Activated T-cell treated with anti-CD3 and anti-CD28 coated beads, Interleukin-2, amount 50 U/mL, for 1 hour (primary cell): ENCODE measurements at places on chromosomes 11 and 22.

- no peak for DNase-seq
Observed at GRCh38 chr22:25051983-25052710, 99.6 kb downstream of the KIAA1671 start.

GRCh38 chr11:68545796-68546195 is 85.2 kb downstream of the PPP6R3 start:
- DNase-seq = no peak

DNA sequence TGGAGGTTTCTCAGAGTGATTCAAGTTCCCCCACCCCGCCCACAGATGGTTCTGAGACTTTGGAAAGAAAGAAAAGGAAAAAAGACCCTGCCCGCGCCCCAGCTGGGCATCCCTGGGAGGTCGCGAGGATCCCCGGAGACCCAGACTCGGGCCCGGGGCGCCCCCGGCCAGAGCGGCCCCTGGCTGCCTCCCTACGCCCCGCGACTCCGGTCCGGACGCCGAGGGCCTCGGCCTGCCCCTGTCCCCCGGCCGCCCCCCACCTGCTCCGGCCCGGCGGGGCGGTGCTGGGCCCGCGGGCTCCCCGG is 2.3 kb upstream of the AIFM3 start:
- no peak for DNase-seq

DNA sequence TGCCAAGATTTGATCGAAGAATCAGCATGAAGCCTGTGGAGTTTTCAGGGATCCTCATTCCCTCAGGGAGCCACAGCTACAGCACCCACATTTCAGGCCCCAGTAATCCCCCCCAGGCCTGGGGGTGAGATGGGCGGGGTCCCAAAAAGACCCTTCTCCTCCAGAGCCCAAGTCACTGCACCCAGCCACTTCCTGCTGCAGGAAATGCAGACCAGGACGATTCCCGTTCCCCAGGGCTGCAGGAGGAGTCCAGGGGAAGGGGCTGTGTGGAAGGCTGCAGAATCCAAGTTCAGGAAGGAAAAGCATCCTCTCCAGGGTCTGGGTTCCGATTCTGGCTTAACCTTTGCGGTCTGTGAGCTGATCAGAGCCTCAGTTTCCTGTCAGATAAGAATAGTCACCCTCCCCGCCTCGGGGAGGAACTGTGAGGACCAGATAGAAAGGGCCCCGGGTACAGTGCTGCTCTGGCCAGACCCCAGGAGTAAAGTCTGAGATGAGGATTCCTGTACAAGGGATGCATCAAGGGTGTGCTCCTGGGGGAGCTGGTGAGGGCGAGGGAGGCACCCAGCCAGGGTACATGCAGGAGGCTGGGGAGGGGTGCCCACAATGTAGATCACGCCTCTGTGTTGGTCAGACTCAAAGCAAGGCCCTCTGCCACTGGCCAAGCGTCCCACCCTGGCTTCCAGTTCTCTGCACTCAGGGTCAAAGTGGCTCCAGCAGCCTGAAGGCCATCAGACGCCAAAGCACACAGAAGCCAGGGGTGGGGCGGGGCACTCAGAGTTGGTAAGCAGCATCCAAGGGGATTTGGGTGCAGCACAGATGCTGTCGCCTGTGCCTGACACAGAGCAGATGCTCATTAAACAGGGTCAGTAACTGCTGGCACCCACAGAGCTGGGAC is 30.1 kb upstream of the TP53I11 start:
- DNase-seq = no peak

DNA sequence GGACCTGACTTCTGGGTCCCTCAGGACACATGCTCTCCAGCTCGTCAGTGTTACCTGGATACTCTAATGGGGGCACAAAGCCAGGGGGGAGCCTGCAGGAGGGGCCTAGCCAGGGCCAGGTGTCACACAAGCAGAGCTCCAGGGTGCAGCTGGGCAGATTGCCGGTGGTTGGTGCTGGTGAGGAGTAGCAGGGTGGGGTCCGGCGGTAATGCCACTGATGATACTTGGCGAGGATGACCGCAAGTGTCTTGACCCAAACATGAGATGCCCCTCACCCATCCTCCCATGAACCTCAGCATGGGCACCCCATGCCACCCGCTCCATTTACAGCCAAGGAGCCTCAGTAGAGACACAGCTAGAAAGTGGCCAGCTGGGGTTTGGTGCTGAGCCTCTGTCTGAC is 15.1 kb upstream of the KCNQ1OT1 start:
- no peak for DNase-seq

DNA sequence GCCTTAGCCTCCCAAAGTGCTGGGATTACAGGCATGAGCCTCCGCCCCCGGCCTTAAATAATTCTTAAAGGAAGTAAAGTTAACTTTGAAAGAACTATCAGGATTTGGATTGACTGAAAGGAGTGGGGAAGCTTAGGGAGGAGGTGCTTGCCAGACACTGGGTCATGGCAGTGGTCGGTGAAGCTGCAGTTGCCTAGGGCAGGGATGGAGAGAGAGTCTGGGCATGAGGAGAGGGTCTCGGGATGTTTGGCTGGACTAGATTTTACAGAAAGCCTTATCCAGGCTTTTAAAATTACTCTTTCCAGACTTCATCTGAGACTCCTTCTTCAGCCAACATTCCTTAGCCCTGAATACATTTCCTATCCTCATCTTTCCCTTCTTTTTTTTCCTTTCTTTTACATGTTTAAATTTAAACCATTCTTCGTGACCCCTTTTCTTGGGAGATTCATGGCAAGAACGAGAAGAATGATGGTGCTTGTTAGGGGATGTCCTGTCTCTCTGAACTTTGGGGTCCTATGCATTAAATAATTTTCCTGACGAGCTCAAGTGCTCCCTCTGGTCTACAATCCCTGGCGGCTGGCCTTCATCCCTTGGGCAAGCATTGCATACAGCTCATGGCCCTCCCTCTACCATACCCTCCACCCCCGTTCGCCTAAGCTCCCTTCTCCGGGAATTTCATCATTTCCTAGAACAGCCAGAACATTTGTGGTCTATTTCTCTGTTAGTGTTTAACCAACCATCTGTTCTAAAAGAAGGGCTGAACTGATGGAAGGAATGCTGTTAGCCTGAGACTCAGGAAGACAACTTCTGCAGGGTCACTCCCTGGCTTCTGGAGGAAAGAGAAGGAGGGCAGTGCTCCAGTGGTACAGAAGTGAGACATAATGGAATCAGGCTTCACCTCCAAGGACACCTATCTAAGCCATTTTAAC is at the start of gene NNMT:
TSS of gene NNMT (plus strand) at position 724 of the 929 bp plus-strand sequence. CDS start at position 882, 158 bp downstream.
- DNase-seq = no peak

DNA sequence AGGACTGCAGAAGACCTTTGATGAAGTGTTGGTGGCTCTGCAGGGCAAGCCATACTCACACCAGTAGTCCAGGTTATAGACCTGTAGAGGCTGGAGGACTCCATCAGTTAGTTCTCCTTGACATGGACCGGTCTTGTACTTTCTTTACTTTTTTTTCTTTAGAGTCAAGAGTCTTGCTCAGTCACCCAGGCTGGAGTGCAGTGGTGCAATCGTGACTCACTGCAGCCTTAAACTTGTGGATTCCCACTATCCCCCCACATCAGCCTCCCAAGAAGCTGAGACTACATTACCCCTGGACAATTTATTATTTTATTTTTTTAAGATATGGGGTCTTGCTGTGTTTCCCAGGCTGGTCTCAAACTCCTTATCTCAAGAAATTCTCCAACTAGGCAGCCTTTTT is 49.6 kb upstream of the E2F8 start:
- DNase-seq = no peak

GRCh38 chr11:101010899-101011298 is 118.7 kb downstream of the PGR start:
- no peak for DNase-seq

DNA sequence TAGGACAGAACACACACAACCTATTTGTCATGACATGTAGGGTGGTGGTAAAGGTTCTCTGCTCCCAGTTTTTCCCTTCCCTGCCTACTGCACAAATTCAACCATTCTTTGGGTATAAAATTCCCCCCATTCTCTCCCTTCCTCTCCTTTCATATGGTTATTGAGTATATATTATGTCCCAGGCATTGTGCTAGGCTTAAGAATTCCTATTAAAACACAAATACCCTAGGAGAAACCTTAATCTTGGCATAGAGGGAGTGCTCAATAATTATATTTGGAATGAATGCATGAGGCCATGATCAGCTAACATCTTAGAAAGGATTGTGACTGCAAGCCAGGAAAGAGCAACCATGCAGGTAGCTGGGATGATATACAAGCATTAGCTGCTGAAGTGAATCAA is 120.4 kb upstream of the MTMR2 start:
- DNase-seq = no peak

GRCh38 chr11:19405966-19406365 is 165.2 kb upstream of the E2F8 start:
- DNase-seq = no peak

DNA sequence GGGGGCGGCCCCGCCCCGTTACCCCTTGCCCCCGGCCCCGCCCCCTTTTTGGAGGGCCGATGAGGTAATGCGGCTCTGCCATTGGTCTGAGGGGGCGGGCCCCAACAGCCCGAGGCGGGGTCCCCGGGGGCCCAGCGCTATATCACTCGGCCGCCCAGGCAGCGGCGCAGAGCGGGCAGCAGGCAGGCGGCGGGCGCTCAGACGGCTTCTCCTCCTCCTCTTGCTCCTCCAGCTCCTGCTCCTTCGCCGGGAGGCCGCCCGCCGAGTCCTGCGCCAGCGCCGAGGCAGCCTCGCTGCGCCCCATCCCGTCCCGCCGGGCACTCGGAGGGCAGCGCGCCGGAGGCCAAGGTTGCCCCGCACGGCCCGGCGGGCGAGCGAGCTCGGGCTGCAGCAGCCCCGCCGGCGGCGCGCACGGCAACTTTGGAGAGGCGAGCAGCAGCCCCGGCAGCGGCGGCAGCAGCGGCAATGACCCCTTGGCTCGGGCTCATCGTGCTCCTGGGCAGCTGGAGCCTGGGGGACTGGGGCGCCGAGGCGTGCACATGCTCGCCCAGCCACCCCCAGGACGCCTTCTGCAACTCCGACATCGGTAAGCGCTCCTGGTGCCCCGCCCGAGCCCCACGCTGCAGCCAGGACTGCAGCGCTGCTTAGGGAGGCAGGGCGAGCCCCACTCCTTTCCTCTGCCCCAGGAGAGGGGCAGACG is at the start of gene TIMP3:
TSS of gene TIMP3 (plus strand) at position 169 of the 700 bp plus-strand sequence. CDS start at position 466, 297 bp downstream.
- no peak for DNase-seq

DNA sequence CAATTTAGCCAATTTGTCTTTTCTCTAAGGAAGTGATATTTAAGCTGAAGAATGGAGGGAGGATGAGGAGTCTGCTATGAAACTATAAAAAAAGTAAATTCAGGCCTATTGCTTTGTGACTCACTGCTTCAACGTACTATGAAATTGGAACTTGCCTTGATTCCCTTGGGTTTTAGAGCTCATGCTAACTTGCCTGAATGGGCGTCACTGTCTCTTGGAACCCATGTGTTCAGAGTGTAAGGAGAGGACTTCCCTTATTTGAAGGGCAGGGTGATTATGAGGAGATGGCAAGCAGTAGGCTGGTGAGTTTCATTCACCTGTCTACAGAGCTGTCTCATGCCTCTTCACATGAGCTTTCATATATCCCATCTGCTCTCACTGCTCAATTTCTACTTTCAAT is 28.7 kb upstream of the WT1 start:
- DNase-seq = no peak

DNA sequence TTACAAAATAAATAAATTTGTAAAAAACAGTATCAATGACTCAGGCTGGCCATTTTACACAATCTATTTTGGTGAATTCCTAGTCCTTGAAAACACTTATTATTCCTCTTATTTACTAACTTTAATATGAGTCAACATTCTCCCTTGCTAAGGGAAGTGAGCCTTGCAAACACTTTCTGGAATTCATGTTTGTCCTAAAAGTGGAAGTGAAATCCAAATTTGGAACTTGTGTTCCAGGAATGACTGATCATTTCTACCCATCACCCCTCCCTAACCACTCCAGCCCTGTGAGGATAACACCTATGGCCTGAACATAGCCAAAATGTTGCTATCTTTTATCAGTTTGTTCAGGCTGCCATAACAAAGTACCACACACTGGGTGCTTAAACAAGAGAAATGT is 83.1 kb downstream of the OR5AK2 start:
- DNase-seq = no peak

- DNase-seq = no peak
Observed at GRCh38 chr22:44608597-44609399, 93.2 kb upstream of the PRR5 start.

DNA sequence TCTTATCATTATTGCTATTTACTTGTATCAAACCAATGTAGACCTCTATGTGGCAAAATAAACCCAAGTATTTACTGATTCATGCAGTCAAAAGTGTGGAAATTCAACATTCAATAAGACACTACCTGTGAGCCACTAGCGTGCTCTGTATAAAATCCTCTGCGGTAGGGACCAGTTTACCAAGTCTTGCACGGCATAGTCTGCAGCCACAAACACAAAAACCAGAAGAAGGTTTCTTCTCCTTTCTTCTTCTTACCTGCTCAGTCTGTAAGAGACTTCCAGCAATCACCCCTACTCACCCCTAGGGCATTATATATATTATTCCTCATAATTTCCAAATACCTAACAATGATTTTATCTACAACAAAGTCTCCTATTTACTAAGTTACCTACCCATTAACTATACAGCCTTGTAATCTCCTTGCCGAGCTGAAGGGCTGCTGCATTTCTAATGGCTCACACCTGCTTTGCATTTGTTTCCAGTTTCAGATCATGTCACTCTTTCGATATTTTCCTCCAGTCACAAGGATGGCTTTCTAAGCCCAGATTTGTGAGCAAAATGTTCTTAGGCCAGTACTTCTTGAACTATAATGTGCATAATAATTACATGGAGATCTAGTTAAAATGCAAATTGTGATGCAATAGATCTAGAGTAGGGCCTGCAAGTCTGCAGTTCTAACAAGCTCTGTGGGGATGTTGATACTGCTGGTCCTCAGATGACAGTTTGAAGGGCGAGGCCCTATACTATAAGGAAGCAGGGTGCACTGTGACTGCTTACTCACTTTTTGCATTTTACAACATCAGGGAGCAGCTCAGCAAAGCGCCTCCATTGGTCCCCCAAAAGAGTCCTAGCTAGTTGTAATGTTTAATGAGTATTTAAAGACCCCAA is 191.9 kb upstream of the DDI1 start:
- DNase-seq = no peak

GRCh38 chr11:64120951-64121569 is 44.9 kb downstream of the MACROD1 start:
- DNase-seq = no peak

GRCh38 chr11:76234416-76235232 is 28.3 kb upstream of the WNT11 start:
- DNase-seq = no peak

GRCh38 chr11:116773203-116774097 is 663 bp upstream of the BUD13 start:
- no peak for DNase-seq

DNA sequence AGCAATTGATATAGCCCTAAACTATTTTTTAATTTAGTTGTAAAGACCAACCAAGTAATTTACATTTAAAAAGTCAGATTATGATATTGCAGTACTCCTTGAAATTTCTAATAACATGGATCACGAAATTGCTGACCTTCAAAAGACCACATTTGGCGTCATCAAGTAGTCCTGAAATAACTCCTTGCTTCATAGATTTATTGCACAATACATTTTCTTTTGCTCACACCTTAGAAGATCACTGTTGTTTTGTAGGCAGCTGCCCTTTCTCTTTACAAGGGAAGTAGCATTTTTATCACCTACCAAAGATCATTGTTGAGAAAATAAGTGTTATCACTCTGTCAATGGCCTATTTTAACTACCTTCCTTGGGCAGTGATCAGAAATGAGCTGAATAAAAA is 815.8 kb downstream of the METTL15 start:
- no peak for DNase-seq

- DNase-seq = no peak
Observed at GRCh38 chr22:20590477-20591294, 83.3 kb downstream of the MED15 start.

- no peak for DNase-seq
Observed at GRCh38 chr11:32899438-32899837, 6.8 kb downstream of the QSER1 start.
